Fibroblast of pulmonary artery (primary cell): ENCODE measurements at places on chromosomes 3 and 15.
A peak's percentile ranks its signal among the peaks of the same experiment; 100 is the strongest.

DNA sequence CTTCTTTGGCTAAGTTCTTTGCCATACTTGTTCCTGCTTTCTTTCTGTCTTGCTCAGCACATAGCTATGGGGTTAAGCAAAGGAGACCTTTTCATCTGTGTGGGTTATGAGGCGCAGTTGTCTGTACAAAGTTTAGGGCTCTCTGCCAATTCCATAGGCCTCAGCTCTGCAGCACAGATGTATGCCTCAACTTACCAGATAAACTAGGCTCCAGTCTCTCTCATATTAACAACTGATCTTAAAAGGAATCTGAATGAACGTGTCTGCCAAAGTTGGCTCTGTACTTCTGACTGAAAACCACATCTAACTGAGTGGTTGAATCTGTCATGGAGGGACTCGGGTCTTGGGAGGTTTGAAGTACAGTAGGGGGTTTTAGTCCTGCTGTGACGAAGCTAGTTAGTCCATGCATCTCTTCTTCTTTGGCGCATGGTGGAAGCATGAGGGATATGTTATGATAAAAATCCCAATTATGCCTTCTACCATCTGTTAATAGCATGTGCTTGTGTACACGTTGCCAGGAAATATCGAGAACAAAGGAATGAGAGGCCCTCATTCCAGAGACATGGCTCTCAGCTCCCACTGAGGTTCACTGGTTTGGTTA lies 114.6 kb upstream of the TSC22D2 start:
- DNase-seq: peak; percentile 35

DNA sequence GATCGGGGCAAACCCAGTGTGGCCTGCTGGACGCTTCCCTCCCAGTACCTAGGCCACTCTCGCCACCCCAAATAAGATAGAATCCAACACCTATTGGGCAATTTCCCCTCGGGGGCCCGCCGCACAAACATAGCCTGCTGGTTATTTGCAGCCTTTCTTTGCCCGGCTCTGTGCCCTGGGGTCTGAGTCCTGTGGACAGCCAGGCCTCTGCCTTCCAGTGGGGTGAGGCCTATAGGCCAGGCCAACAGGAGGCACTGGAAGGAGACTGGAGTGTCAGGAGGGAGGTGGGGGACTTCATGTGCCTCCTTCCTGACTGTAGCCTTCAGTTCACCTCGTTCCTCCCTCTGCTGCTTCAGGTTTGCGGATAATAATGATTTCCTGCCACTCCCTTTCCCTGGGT lies 47.4 kb upstream of the LDHAL6B start:
- no peak for DNase-seq

GRCh38 chr15:68042156-68042854 lies 11.8 kb upstream of the PIAS1 start:
- DNase-seq: no peak

DNA sequence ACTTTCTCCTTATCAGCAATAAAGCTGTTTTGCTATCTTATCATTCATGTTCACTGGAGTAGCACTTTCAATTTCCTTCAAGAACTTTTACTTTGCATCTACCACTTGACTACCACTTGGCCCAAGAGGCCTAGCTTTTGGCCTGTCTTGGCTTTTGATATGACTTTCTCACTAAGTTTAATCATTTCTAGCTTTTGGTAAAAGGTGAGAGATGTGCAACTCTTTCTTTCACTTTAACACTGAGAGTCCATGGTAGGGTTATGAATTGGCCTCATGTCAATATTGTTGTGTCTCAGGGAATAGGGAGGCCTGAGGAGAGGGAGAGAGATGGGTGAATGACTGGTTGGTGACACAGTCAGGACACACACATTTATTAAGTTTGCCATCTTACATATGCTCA lies 31.0 kb upstream of the FAM3D start:
- DNase-seq: no peak

GRCh38 chr15:57100136-57100539 lies 181.7 kb downstream of the TCF12 start:
- DNase-seq: no peak
